ENCODE measurements at places on chromosomes 3 and 15.

DNA sequence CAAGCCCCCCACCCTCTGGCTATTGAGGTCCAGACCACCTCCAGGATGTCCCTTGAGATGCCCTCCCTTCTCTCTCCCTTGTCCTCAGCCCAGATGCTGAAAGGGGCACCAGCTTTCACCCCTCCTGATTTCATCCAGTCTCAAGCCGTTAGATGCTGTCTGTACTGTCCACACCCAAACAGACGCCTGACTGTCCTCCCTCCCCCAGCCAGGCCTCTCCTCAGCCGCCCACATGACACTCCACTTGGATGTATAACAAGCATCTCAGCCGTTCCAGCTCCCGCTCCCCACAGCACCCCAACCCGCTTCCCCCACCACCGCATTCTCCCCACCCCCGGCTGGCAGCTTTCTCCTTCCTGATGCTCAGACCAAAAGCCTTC is 25.0 kb upstream of the CYP11A1 start:
- no peak for DNase-seq

GRCh38 chr15:48929661-48930060 is 34.1 kb downstream of the SHC4 start:
- DNase-seq = no peak

DNA sequence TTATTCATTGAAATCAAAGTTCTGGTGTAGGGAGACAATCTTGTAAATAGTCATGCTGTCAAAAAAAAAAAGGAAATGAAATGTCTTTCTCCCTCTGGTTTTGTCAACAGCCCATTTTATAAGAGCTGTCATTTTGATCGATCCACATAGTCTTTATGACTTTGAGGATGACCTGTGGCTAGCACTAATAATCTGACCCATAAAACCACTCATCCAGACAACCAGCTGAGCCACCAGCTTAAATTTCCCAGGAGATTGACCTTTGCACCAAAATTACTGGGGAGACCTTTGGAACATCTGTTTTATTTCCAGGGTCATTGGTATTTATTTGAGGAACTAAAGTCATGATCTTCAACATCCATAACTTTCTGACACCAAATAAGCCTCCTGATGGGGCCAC is 98.5 kb upstream of the MME start:
- DNase-seq = no peak

DNA sequence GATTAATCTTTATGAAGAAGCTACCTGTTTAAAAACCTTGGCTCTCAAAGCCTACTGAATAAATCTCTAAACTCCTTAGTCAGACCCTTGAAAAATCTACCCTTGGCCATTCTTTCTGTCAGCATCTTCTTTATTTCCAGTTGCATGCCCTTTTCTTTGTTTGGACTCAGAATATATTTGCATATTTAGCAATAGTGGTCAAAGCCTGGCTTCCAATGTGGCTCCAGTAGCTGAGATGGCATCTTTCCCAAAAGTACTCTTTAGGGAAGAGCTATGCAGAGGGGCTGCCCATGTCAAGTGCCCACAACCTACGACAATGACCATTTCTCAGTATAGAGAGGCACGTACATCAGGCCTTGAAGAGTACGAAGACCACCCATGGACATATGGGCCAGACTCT is 47.2 kb downstream of the TLNRD1 start:
- no peak for DNase-seq

DNA sequence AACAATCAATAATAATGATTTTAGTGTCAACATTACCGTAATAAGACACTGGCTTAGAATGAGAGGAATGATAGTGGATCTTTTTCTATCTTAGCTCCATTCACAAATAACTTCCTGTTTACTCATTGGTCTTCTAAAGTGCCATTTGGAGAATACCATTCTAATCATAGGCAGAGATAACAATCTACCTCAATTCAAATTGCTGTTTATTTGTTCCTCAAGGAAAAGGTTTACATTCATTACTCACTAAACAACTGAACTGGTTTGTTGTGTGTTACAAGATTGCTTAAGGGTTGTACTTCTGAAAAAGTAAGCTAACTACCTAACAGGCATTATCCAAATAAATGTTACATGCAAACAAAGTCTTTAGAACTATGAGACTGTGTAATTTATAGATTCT is 8.1 kb upstream of the PCOLCE2 start:
- DNase-seq = no peak

- peak; percentile 67 for DNase-seq
Observed at GRCh38 chr15:78000091-78000926, 77.2 kb downstream of the TBC1D2B start.

- no peak for DNase-seq
Observed at GRCh38 chr3:8982509-8982908, 19.2 kb upstream of the RAD18 start.

DNA sequence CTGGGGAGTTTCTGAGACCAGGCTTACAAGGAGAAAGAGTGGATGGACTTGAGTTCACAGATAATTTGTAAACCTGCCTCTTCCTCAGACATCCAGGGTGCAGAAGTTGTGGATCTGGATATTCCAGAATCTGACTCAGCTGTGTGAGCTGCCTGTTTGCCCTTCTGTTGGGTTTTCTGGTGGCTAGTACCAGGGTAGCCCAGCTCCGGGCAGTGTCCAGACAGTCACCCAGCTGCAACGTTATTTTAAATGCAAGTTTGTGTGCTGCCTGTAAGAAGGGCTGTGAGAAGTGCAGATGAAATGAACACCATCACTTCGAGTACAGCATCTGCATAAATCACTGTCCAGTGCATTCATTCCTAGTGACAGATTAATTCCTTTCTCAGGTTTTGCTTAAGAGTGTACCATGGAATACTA is 1053.0 kb downstream of the TUSC7 start:
- DNase-seq = no peak

- no peak for DNase-seq
Observed at GRCh38 chr3:176615826-176616225, 581.5 kb downstream of the TBL1XR1 start.

DNA sequence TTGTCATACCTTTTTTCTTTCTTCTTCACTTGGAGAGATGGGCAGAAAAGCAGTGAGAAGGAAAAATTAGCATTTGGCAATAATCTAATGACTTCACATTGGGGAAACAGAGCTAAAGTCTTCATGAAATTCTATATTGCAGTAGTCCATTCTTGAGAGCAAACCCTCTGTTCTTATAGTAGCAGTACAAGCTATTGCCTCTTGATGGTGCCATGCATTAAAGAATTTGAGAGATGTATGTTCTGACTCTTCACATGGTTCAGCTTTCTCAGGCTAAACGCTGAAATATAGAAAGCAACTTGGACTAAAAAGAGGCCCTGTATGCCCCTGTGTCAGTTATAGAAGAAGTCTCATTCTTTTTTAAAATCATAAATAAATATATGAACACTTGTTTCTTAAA is 36.0 kb downstream of the PHLDB2 start:
- no peak for DNase-seq

- no peak for DNase-seq
Observed at GRCh38 chr3:128881576-128881975, 2.2 kb downstream of the ACAD9 start.

- no peak for DNase-seq
Observed at GRCh38 chr3:12227833-12228232, 61.0 kb upstream of the PPARG start.

GRCh38 chr15:94467034-94467433 is 235.7 kb downstream of the MCTP2 start:
- no peak for DNase-seq

- no peak for DNase-seq
Observed at GRCh38 chr3:185630182-185630622, 44.1 kb downstream of the SENP2 start.

DNA sequence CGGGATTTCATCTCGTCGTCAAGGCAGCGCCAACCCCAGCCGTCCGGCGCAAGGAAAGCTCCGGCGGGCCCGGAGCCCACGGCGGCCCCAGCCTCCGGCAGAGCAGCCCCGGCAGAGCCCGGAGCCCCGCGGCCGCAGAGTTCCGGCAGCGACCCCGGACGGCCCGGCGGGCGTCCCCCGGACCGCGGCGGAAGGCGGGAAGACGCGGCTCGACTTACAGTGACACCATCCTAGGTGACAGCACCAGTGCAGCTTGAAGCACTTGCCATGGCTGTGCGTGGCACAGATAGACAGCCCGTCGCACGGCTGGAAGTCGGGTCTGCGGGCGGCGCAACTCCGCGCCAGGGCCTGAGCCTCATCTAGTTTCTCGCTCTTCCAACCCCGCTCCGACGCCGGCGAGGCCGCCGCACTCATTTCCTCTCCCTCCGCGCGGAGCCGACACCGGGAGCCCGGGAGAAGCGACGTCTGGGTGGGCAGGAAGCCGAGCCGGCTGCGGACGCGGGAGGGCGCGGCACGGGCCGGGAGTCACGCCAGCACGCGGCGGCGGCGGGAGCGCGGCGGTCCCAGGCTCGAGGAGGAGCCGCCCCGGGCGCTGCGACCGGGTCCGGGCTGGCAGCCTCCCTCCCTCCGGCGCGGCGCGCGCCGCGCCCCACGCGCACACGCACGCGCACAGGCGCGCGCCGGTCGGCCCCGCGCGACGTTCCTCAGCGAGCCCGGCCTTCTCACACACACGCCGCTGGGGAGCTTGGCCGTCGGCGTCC is at the start of gene C3orf70:
TSS of gene C3orf70 (minus strand) at position 651 of the 761 bp plus-strand sequence. CDS start at position 414, 237 bp downstream.
- no peak for DNase-seq

DNA sequence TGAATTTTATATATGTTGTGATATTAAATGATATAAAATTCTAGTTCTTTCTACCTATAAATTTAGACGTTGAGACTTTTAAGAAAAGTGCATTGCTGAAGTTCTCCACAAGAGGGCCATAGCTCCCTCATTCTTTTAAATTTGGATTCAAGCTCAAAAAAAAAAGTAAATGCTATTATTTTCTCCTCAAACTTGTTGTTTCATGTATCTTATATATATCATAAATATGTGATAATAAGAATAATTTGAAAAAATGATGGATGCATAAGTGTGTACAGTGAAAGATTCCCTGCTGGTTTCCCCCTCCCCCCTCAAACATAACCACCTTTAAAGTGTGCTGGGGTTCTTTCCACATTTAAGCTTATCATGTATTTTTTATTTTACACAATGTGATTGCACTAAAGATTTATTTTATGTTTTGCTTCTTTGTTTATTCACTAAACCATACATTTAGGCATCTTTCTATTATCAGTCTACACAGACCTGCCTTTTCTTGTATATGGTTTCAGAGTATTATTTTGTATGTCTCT is 769.4 kb upstream of the GOLIM4 start:
- no peak for DNase-seq

DNA sequence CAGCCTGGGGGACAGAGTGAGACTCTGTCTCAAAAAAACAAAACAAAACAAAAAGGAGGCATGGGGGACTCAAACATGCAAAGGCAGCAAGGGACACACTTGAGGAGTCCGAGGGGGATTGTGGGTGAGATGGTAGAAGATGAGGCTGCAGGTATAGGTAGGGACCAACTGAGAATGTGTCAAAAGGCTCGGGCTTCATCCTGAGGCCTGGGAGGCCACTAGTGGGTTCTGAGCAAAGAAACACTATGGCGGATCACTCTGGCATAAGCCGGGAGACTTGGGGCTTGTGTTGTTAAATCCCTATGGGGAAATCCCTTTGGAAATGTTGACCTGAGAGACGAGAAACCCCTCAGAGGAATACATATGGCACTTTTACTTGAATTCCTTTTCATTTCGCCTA is 21.2 kb downstream of the ZNF710 start:
- no peak for DNase-seq

GRCh38 chr15:92123962-92124656 is 269.6 kb upstream of the ST8SIA2 start:
- no peak for DNase-seq

DNA sequence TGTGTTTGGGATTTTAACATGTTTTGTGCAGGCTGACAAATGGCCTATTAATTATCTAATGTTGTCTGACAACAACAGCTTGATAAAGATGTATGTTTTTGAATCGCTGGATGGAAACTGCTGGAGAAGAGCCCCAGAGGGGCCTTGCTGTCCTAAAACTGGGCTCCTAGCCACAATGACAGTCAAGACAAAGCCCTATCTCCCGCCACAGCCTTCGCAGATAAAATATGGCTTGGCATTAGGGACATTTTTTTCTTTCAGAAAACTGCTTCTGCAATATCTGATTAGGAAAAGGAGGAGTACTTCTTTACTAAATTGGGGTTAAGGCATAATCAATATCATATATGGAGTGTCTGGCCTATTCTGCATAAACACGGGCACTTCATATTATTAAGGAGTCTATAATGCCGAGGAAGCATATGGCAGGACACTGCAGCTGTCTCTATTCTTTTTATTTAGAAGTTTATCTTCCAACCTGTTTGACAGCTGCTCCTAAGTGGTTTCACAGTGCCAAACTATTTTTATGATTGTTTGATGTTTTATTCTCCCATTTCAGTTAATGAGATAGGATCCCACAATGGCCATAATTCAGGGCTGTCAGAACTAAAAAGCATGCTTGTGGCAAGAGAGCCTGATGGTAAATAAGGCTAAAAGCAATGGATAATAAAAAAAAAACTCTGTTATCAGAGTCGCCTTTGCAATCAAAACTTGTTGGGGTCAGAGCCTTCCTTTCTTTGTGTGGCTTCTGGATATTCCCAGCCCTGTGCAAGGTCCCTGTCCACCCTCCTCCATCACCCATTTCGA is 210.1 kb downstream of the MECOM start:
- no peak for DNase-seq

GRCh38 chr15:77181305-77182074 is 110.6 kb upstream of the TSPAN3 start:
- DNase-seq = peak; percentile 15

GRCh38 chr15:71648095-71648494 is 162.3 kb upstream of the NR2E3 start:
- DNase-seq = no peak
